Tibial nerve (tissue), 4 donors: ENCODE measurements at places on chromosomes 12 and 14.
A peak's percentile ranks its signal among the peaks of the same experiment; 100 is the strongest.

- DNase-seq, result no peak
These were observed 1.6 kb downstream of the FMNL3 start for GRCh38 chr12:49705479-49706134.

DNA sequence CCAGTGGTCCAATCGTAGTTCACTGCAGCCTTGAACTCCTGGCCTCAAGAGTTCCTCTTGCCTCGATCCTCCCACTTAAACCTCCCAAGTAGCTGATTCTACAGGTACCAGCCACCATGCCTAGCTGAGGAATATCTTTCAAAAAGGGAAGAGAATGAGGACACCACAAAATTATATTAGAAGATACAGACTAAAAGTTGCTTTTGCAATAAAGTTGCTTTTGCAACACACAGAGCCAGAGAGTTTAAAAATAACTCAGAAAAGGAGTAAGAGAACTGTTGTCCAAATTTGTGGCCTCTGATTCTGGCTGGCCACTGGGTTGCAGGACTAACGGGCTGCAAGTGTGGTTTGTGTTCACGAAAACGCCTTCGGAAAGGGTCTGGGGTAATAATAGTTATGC is 19.8 kb downstream of the TMEM253 start:
- no peak for DNase-seq

DNA sequence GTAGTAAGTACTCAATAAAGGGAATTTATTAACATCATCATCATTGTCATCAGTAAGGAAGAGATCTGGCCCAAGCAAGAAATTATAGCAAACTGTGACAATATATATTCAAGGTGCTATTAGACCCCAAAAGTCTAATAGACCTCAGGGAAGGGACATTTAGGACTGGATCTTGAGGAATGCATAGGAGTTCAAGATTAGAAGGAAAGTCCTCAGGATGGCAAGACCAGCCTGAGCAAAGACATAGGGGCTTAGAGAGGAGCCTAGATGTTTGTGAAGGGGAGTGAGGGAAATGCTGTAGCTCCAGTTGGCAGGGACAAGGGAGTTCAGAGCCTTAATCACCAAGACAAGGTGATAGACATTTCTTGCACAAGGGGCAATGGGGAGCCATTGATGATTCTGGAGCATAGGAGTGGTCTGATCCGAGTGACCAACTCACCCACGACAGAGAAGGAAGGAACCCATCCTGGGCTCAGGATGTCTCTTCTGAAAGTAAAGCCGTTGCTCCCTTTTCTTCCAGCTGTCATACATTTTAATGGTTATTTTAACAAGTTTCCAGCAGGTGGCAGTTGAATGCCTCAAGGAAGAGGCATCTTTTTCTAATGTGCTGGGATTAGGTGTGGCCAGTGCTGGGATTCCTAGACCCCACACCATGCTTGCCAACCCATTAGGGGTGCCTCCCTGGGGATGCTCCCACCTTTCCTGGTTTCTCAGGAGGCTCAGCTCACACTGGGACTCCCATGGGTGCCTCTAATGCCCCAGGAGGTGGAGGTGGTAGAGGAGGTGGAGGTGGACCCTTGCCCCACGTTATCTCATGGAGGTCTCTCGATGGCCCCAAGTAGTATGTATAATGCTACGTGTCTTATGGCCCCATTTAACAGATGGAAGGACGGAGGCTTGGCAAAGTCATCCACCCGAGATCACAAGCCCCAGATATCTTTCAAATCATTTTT is 37.8 kb downstream of the PHETA1 start:
- no peak for DNase-seq

DNA sequence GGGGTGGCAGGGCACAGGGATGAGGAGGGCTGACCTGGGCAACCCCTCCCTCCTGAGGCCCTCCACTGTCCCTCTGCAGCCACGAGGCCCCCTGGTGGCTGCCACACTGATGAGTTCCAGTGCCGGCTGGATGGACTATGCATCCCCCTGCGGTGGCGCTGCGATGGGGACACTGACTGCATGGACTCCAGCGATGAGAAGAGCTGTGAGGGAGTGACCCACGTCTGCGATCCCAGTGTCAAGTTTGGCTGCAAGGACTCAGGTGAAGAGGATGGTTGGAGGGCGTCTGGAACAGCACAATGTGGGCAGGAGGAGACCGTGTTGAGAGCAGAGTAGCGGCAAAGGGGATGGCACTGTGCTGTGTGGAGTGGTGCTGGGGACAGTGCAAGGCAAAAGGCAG is 25.7 kb upstream of the LRP1-AS start:
- DNase-seq, result no peak

DNA sequence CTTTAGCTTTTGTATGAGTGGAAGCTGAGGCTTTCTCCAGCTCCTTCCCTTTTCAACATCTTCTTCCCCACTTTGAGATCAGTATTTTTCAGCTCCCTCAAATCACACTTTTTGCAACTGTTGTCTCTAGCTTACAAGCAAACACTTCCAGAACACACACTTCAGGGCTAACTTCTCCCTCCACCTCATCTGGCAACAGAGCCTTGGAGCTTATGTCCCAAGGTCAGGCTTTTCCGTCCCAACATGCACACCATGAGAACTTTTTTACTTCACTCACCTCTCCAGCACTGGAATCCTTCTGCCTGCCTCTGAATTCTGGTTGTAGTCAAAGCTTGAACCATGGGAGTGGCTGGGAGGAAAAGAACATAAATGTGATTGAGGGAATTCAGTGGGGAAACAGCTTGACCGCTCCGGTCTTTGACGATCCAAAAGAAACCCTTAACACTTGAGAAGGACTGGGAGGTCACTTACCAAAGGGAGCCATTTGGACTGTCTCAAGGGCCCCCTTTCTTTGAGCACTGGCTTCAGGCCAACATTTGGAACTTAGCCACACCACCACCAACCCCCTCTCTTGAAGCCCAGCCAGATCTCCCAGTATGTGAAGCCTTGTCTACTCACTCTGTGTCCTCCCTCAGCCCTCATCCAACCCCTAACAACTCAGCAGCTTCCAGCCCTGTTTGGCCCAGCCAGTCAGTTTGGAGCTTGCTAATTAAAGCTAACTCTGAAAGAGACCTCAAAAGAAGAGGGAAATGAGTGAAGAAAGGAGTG is 3.9 kb upstream of the BLOC1S1 start:
- DNase-seq, result no peak

GRCh38 chr12:132818562-132818961 is 10.1 kb downstream of the GOLGA3 start:
- DNase-seq, result no peak

DNA sequence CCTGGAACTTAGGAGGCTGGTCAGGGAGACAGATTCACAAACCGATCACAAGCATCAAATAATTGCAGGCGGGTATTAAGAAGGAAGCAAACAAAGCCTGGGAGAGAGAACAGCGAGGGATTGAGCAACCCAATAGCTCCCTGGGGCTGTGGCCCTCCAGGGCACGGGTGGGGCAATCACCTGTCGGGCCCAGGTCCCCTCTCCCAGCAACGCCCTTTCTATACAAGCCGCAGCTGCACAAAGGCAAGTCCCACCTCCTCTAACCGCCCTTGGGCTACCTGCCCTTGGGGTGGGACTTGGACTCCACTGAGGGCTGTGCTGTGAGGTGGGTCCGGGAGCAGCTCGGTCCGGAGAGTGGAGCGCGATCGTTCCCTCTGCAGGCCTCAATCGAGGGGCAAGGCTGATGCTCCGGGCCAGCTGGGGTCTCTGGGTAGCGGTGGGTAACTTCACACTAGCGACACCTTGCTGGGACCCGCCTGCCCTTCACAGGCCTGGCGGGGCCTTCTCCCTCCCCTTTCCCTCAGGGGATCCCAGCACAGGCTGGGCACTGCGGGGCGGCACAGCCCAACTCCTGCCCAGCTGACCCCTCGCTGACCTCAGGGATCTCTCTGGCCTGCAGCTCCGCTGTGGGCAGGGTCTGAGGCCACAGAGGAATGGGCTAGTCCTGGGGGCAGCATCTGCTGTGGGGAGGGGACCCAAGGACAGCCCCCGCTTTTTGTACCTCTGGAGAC is 8.0 kb downstream of the PHB2 start:
- no peak for DNase-seq

GRCh38 chr12:47222520-47223030 is 142.8 kb upstream of the AMIGO2 start:
- DNase-seq, result no peak

DNA sequence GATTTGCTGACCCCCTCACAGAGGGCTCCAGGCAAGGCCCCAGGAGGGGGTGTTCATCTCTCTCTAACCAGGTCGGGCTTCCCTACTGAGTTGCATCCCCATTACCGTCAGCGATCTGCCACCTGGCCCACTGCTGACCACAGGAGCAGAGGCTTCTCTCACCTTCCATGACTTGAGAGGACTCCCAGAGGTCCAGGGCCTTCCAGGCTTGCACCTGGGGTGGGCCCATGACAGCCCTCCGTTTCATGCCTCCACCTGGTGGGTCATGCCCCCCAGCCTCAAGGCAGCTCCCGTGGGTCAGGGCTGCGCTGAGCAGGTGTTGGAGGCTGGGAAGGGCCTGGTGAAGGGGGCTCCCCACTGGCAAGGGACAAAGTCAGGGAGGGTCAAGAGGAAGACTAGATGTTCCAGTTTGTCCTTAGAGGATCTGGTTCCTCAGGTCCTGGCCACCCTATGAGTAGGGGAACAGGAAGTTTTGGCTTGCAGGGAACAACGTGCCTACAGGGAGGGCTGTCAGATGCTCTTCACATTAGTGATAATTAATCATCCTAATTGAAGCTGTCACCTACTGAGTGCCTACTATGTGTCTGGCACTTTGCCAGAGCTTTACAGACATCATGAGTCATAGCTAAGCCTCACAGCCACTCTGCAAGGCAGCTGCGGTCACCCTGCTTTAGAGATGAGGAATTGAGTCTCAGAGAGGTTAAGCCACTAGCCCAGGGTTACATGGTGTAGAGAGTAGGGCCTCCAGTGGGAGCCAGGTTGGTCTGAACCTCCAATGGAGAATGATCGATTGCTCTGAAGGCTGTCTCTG is 13.8 kb downstream of the NFKBIA start:
- no peak for DNase-seq

DNA sequence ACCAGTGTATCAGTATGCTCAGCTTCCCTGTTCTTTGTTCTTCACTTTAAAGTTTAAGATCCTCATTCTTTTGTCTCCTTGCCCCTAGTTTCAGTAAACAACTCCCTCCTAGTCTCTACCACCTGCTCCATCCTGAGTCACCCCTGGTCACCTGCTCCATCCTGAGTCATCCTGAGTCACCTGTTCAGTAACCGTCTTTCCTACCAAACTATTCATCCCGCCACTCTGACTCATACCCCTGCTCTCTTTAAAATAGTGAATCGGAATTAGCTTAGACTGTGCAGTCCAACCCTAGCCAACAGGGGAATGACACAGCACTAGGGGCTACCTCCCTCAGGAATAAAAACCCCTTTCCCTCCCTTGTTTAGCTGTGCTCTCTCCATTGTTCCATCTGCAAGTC is 888.1 kb upstream of the MDGA2 start:
- no peak for DNase-seq

GRCh38 chr12:49088150-49088931 is 6.3 kb downstream of the DHH start:
- DNase-seq, result peak; percentile 48

GRCh38 chr14:61399365-61399764 is 78.0 kb downstream of the PRKCH start:
- no peak for DNase-seq

- DNase-seq, result no peak
These were observed 3.6 kb upstream of the NINJ2 start for GRCh38 chr12:666766-667308.

- no peak for DNase-seq
These were observed 62.6 kb downstream of the SLC24A4 start for GRCh38 chr14:92385561-92385960.

- DNase-seq, result no peak
These were observed 93.4 kb upstream of the DNM1L start for GRCh38 chr12:32585680-32586079.

- DNase-seq, result no peak
These were observed 35.3 kb downstream of the CFAP251 start for GRCh38 chr12:121953695-121954094.

DNA sequence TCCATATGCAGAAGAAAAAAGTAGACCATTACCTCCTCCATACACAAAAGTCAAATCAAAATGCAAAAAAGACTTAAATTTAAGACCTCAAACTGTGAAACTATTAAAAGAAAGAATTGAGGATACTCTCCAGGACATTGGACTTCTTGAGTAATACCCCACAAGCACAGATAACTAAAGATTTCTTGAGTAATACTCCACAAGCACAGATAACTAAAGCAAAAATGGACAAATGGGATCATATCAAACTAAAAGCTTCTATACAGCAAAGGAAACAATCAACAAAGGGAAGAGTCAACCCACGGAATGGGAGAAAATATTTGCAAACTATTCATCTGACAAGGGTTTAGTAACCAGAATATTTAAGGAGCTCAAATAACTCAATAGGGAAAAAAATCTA is 427.9 kb downstream of the CCDC91 start:
- no peak for DNase-seq

DNA sequence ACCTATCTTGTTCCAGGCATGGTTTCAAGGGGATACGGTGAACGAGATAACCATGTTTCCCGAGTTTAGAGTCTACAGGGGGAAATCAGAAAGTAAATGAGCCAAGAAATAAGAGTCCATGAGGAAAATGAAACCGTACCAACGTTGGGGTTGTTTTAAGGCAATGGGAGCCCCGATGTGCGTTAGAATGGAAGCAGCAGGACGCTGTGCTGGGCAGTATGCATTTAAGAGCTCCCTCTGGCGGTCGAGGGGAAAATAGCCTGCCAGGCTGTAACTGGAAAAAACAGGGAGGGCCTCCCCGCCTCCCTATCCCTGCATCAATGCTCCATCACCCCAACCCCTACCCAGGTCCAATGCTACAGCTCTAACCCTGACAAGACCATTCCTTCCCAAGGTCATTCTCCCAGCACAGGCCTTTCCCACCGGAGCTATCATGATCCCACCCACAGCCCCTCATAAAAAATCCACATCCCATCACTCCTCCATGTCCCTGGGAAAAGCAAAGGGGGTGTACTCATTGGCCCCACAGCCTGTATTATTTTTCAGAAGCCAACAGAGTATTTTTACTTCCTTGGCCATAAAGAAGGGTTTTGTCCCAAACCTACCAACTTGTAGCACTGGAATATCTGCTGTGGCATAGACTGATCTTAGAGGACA is 226.3 kb upstream of the NOS1 start:
- peak; percentile 52 for DNase-seq

- no peak for DNase-seq
These were observed 334.2 kb upstream of the RPL10L start for GRCh38 chr14:46985529-46986380.

DNA sequence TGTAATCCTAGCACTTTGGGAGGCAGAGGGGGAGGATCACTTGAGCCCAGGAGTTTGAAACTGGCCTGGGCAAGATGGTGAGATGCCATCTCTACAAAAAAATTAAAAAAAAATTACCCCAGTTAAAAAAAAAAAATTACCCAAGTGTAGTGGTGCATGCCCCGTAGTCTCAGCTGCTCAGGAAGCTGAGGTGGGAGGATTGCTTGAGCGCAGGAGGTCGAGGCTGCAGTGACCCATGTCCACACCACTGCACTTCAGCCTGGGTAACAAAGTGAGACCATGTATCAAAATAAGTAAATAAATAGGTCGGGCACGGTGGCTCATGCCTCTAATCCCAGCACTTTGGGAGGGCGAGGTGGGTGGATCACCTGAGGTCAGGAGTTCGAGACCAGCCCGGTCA is 128.8 kb downstream of the VRK1 start:
- no peak for DNase-seq
